ENCODE measurements at places on chromosomes 3 and 15.
A peak's percentile ranks its signal among the peaks of the same experiment; 100 is the strongest.

- no peaks in the 10 kb centered on the region for H3K36me3 ChIP-seq
- no peak overlapping the region for H3K4me3 ChIP-seq
- no peak for DNase-seq
Observed at GRCh38 chr3:104717828-104718196, 648.9 kb upstream of the ALCAM start.

- no peak for DNase-seq
- no peak overlapping the region for H3K27ac ChIP-seq
- H3K27me3 ChIP-seq = peaks cover 9% of the 10 kb centered on the region
- no peak overlapping the region for H3K4me3 ChIP-seq
Observed at GRCh38 chr3:185094697-185095096, 58.2 kb downstream of the C3orf70 start.

DNA sequence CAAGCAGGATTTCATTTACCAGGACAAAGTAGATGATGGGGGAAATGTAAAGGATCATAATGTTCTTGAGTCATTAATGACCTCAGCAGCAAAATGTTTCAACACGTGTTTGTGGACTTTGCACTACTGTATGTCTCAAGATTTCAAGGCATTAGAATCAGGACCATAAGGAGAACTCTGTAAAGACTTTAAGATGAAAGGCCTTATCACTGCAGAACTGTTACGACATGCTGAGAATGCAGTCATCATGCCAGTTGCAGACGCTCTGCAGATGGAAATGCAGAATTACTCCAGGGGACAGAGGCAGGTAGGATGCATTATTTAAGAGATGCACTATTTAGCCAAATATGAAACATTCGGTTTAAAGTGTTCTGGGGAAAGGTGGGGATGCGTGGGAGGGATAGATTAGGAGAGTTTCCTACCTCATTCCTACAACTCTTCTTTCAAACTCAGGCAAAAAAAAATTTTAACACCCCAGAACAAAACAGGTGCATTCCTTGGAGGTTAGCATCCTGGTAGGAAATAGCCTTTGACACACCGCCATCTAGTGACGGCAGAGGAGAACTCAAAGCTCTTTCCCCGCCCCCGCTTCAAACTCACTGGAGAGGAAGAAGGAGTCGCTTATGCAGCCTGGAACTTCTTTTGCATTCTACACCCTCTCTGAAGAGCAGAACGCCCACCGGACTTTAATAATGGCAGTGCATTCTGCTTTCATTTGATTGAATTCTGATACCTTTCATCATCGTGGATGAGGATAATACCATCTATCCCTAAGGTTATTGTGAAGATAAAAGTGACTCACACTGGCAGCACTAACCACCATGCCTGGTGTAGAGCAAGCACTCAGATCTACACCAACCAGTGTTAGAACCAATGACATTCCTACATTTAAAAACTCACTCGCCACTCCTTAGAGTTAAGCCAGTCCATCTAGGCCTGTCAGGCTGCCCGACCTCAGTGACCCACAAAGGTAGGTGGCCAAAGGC is 43.1 kb upstream of the TOPAZ1 start:
- DNase-seq = peak; percentile 49
- no peaks in the 10 kb centered on the region for H3K36me3 ChIP-seq
- peaks cover 7% of the 10 kb centered on the region for H3K27me3 ChIP-seq
- H3K4me1 ChIP-seq = no peaks in the 10 kb centered on the region

GRCh38 chr15:80557441-80558234 is 137.5 kb upstream of the ABHD17C start:
- H3K36me3 ChIP-seq = no peaks in the 10 kb centered on the region
- no peak overlapping the region for H3K27ac ChIP-seq
- no peaks in the 10 kb centered on the region for H3K4me1 ChIP-seq
- DNase-seq = no peak
- no peak overlapping the region for H3K4me3 ChIP-seq

DNA sequence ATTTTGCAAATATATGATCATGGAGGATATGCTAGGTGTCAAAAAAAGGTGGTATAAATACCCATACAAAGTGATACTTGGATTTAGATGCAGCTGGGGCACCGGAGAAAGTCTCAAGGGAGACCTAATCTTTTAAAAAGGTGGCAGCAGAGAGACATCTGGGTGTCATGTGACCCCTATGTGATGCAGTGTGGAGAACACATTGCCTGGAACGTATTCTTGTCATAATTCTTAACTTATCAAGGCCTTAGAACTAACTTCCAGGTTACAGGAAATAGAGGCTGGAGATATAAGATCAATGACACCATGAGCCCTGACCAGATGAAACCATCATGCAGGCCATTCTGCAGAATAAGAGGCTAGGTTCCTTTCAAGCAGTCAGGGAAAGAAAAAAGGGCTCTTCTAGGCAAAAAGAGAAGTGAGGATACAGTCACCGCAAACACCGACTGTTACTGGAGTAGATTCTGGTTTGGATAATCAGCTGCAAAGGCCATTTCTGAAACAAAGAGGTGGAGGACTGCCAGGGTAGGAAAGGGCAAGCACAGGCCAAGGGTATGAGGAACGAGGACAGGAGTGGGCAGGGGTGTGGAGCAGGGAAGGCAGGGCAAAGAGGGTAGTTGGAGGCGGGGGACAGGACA is 100.6 kb downstream of the OXNAD1 start:
- peaks cover 53% of the 10 kb centered on the region for H3K36me3 ChIP-seq
- DNase-seq = no peak
- peaks cover 46% of the 10 kb centered on the region for H3K4me1 ChIP-seq
- H3K27ac ChIP-seq = no peak overlapping the region
- no peak overlapping the region for H3K4me3 ChIP-seq

DNA sequence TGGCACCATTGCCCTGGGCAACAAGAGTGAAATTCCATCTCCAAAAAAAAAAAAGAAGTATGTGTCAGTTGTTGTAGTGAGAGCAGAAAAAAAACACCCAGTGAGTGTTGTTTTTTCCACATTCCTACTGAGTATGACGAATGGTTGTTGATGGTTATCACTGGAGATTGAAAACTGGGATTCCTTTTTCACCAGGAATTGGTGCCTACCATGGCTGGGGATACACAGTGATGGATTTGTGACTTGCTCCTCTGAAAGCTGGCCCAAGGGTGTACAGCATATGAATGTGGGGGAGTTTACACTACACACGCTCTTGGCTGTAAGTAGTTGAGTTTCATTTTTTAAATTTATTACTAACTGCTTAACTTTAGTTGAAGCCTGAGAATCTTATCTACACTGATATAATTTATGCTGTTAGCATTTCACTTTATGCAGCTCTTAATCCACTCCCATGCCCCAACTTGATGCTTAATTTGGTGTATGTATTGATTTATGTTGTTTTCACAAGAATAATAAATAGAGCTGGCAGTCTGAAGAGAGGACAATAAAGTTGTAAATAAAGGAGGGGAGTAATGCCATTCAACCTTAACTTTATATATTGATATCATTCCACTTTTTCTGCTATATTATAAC is 56.0 kb upstream of the MME start:
- no peak for DNase-seq
- H3K27ac ChIP-seq = no peak overlapping the region
- H3K36me3 ChIP-seq = no peaks in the 10 kb centered on the region
- no peak overlapping the region for H3K4me3 ChIP-seq
- H3K27me3 ChIP-seq = no peaks in the 10 kb centered on the region

DNA sequence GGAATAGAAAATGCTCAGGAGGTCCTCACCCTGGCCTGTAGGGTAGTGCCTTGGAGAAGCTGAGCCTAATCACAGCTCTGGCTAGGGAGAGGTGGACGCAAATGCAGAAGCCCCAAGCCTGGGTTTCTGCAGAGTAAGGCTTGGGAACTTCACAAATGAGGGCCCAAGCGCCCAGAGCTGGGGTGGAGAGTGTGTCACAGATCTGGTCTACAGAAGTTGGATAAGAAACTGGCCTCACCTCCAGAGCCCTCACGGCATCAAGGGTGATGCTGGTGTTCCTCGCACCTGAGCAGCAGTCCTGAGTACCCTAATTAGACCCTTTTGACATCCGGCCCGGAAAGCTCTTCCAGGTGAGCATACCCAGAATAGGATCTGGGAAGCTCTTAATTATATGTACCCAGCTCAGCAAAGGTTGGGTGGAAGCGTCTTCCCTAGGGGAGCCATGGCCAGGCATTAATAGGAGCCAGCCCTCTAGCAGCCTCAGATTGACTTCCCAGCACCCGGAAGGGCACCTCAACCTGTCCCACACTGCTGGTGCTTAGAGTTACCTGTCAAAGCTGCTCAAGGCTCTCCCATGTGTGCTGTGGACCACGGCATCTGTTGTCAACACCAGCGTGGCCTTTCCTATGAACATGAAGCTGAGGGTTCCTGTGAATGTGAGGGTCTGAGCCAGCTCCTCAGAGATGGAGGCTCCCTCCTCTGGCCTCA is 31.8 kb downstream of the RBM5 start:
- no peaks in the 10 kb centered on the region for H3K27me3 ChIP-seq
- peaks cover 26% of the 10 kb centered on the region for H3K36me3 ChIP-seq
- H3K4me1 ChIP-seq = no peaks in the 10 kb centered on the region
- H3K4me3 ChIP-seq = no peak overlapping the region

DNA sequence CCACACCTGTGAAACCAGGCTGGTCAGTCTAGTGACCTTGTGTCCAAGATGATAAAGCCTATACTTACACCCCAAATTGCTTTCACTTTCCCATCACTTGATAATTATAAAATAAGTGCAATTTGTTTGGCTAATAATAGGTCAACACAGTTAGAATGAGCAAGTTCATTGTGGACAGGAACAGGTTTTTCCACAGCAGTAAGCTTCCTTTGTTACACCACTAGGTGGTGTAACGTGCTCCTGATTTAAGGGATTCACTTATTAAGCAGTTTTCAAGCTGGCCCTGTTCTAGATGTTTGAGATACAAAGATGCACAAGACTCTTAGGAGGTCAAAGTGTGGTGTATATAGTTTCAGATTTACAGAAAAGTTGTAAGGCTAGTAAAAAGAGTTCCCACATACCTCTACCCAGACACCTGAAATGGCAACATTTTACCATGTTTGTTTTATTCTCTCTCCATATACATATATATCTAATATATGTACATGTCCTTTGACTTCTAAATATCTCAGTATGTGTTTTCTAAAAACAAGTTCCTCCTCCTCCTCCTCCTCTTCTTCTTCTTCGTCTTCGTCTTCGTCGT is 6.8 kb upstream of the MFSD1 start:
- H3K36me3 ChIP-seq = no peaks in the 10 kb centered on the region
- no peak overlapping the region for H3K27ac ChIP-seq
- H3K27me3 ChIP-seq = peaks cover 18% of the 10 kb centered on the region
- no peak for DNase-seq
- H3K4me3 ChIP-seq = no peak overlapping the region
- peaks cover 5% of the 10 kb centered on the region for H3K4me1 ChIP-seq

DNA sequence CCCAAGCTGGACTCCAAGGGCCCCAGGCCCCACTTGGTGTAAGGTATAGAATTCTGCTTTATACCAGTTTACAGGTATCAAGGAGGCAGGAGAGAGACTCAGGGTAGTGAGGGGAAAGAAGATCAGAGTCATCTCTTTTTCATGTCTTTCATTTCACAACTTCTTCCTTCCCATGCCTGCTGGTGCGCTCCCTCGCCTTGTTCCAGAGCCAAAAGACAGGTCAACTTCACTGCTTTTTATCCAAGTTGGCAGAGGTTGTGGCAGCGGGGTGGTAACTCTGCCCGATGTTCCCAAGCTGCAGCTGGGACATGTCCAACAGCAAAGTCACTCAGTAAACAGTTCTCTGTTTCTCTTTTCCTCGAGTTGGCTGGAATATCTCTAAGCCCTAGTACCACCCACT is 86.3 kb upstream of the TCF12 start:
- no peaks in the 10 kb centered on the region for H3K4me1 ChIP-seq
- no peak overlapping the region for H3K27ac ChIP-seq
- no peak for DNase-seq
- H3K4me3 ChIP-seq = no peak overlapping the region

- peaks cover 2% of the 10 kb centered on the region for H3K27me3 ChIP-seq
- DNase-seq = no peak
- no peaks in the 10 kb centered on the region for H3K36me3 ChIP-seq
Observed at GRCh38 chr15:40597024-40597423, 3.0 kb downstream of the KNL1 start.

DNA sequence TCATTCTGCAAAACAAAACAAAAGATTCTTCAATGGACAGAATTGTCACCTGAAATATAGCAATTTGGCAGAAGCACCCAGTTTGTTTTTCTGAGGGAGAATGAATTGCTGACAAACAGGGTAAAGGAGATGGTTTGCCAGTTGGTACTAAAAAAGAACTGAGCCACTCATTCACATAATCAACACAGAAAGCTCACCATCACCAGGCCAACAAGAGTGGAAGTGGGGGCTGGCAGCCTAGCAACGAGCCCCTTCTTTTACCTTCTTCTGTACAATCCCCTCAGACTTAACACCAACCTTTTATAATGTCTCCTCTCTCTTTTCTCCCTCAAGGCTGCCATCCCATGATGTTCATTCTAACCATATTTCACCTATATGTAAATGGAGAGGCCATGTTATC is 5.9 kb downstream of the TOP2B start:
- no peak for DNase-seq
- H3K4me1 ChIP-seq = peaks cover 53% of the 10 kb centered on the region
- no peak overlapping the region for H3K27ac ChIP-seq
- H3K27me3 ChIP-seq = no peaks in the 10 kb centered on the region
- no peak overlapping the region for H3K4me3 ChIP-seq
- peaks cover 10% of the 10 kb centered on the region for H3K36me3 ChIP-seq

- H3K27me3 ChIP-seq = no peaks in the 10 kb centered on the region
- peaks cover 6% of the 10 kb centered on the region for H3K4me1 ChIP-seq
Observed at GRCh38 chr15:63778800-63779199, 54.9 kb downstream of the HERC1 start.

DNA sequence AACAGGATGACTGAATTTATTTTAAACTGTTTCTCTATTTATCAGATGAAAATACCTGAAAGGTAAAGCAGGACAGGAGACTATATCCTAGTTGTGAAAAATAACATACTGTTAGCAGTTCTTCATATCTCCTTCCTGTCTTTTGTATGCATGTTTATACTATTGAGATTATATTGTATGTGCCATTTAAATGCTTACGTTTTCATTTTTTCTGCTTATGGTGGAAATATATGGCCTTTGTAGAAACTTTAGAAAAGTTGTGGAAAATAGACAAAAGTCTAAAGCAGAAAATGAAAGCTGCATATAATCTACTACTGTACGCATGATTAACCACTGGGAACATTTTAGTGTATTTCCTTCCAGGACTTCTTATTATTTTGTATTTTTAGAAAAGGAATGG is 2.1 kb upstream of the PPM1L start:
- DNase-seq = no peak
- H3K27ac ChIP-seq = no peak overlapping the region
- H3K27me3 ChIP-seq = peaks cover 35% of the 10 kb centered on the region
